ENCODE measurements at places on chromosomes 3 and 15. TPM values are rescaled to one million over a fixed set of nuclear protein-coding genes. Genes with fewer than 3 reads are reported as not detected.

Gene ASB7
- 15.7 TPM for total RNA-seq

Gene CCR2
- total RNA-seq = 2.0 TPM

Gene EPHB1
- total RNA-seq = 1.8 TPM

Gene CFAP91
- total RNA-seq = 0.13 TPM

Gene LCTL
- not detected for total RNA-seq

Gene GPR62
- not detected for total RNA-seq

Gene DLL4
- total RNA-seq = not detected

Gene STRC
- 0.51 TPM for total RNA-seq

Gene ATP10A
- 86.4 TPM for total RNA-seq

Gene POTEB3
- total RNA-seq = not detected

Gene FEZF2
- total RNA-seq = not detected

Gene KNG1
- not detected for total RNA-seq

Gene CCNB2
- 0.27 TPM for total RNA-seq

Gene DAPK2
- total RNA-seq = not detected

DNA sequence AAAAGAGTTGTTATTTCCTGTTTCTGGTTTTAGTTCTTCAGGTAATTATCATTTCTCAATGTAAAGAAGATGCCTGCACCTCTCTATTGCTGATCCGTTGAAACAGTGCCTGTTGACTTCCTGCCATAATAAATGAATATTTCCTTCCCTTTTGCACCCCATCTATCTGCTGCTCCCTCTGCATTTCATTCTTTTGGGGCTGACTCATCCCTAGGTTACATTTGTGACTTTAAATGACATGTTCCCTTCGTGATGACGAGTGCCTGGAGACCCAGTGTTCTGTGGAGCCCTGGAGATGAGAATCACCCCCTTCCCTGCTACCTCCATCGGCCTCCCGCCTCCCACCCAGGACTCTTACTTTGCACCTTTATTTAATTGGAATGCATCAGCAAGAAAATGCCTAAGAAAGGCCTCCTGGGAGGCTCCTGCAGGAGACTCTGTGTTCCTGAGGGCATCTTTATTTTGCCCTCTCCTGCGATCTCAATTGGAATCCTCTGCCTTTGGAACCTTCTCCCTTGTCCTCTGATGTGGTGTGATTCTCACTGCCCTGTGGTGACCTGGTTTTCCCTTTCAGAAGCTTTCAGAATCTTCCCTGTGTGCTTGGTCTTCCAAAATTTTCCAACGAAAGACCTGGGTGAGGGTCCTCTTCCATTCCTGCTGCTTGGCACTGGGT is 13.7 kb downstream of the LRRK1 start:
- H3K36me3 ChIP-seq = no peaks in the 10 kb centered on the region
- DNase-seq = no peak
- H3K4me1 ChIP-seq = no peaks in the 10 kb centered on the region
- no peak overlapping the region for H3K4me3 ChIP-seq

DNA sequence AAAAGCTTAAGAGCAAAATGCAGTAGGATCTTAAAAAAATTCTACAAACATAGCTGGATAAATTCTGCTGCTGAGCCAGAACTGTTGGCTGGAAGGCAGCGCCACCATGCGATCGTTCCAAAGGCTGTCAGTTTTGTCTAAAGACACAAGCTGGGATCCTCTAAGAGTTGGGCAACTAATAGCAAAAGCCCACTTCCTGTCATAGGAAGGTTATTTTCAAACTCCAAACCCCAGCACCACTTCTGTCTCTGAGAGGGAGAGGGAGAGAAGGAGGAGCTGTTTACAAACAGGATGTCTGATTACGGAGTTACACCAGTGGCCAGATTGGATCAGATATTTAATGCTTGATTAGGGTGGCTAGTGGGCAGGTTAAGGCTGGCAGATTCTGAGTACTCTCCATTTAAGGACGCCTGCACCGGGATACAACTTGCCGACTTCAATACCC is 44.0 kb downstream of the EIF4E3 start:
- H3K27ac ChIP-seq = no peak overlapping the region
- H3K36me3 ChIP-seq = peaks cover 15% of the 10 kb centered on the region
- no peaks in the 10 kb centered on the region for H3K27me3 ChIP-seq
- no peak overlapping the region for H3K4me3 ChIP-seq

DNA sequence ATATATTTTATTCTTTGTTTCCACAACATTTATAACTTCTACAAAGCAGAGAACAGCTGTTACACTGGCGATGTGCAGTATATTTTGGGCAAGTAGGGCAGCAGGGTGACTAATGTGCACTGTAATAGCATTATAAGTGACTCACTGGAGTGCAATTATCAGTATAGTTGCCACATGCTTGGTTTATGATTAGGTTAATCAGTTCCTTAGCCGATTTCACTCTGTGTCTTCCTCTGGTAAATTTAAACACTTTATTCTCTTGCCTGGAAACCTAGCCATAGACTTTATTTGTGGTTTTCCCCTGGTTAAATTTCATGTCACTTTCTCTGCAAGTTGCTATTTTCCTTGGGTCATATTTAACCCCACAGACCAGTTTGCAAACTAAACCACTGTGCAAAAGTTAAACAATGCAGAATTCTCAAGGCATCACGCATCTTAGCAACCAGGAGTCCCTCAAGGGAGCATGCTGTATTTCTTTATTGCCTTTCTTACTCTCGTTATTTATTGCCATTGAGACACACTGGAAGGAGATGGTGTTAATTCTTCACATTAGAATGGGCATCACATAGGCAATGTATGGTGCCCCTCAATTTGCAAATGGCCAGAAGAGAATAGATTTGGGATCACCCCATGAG is 690.2 kb upstream of the DPPA4 start:
- H3K4me1 ChIP-seq = no peaks in the 10 kb centered on the region
- H3K36me3 ChIP-seq = no peaks in the 10 kb centered on the region
- no peak for DNase-seq
- H3K27me3 ChIP-seq = no peaks in the 10 kb centered on the region

- H3K36me3 ChIP-seq = peaks cover 14% of the 10 kb centered on the region
- H3K27me3 ChIP-seq = no peaks in the 10 kb centered on the region
- DNase-seq = no peak
- H3K4me3 ChIP-seq = no peak overlapping the region
Measured at GRCh38 chr3:52202384-52203077, 4.6 kb downstream of the ALAS1 start.

GRCh38 chr3:32794487-32795308 is 23.1 kb upstream of the TRIM71 start:
- no peak overlapping the region for H3K27ac ChIP-seq
- no peaks in the 10 kb centered on the region for H3K27me3 ChIP-seq
- no peak for DNase-seq
- H3K4me1 ChIP-seq = no peaks in the 10 kb centered on the region

DNA sequence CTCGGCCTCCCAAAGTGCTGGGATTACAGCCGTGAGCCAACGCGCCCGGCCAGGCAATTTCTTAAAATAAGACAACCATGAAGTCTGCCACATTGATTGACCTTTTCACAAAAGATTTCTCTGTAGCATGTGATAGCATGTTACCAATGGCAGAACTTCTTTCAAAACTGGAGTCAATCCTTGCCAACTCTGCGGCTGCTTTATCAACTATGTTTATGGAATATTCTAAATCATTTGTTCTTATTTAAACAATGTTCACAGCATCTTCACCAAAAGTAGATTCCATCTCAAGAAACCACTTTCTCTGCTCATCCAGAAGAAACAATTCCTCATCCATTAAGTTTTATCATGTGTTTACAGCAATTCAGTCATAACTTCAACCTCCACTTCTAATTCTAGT is 9.4 kb downstream of the UBR1 start:
- H3K4me3 ChIP-seq = no peak overlapping the region
- DNase-seq = no peak
- H3K36me3 ChIP-seq = peaks cover 18% of the 10 kb centered on the region

- H3K36me3 ChIP-seq = no peaks in the 10 kb centered on the region
- no peak overlapping the region for H3K27ac ChIP-seq
- no peak for DNase-seq
Measured at GRCh38 chr15:56307180-56307579, 58.0 kb upstream of the TEX9 start.

GRCh38 chr3:155052470-155052869 is 27.6 kb upstream of the MME start:
- no peak overlapping the region for H3K27ac ChIP-seq
- H3K4me1 ChIP-seq = no peaks in the 10 kb centered on the region
- H3K36me3 ChIP-seq = no peaks in the 10 kb centered on the region
- H3K4me3 ChIP-seq = no peak overlapping the region

GRCh38 chr3:182364323-182364722 is 429.0 kb upstream of the ATP11B start:
- no peak for DNase-seq
- H3K36me3 ChIP-seq = no peaks in the 10 kb centered on the region
- no peak overlapping the region for H3K4me3 ChIP-seq
- no peaks in the 10 kb centered on the region for H3K27me3 ChIP-seq

GRCh38 chr3:166275024-166275390 is 437.8 kb upstream of the BCHE start:
- H3K4me1 ChIP-seq = no peaks in the 10 kb centered on the region
- H3K36me3 ChIP-seq = no peaks in the 10 kb centered on the region
- no peak overlapping the region for H3K4me3 ChIP-seq
- no peaks in the 10 kb centered on the region for H3K27me3 ChIP-seq

- no peaks in the 10 kb centered on the region for H3K27me3 ChIP-seq
- H3K4me3 ChIP-seq = no peak overlapping the region
- H3K4me1 ChIP-seq = no peaks in the 10 kb centered on the region
- no peak overlapping the region for H3K27ac ChIP-seq
- DNase-seq = no peak
Measured at GRCh38 chr3:151863611-151864010, 9.8 kb upstream of the SUCNR1 start.

DNA sequence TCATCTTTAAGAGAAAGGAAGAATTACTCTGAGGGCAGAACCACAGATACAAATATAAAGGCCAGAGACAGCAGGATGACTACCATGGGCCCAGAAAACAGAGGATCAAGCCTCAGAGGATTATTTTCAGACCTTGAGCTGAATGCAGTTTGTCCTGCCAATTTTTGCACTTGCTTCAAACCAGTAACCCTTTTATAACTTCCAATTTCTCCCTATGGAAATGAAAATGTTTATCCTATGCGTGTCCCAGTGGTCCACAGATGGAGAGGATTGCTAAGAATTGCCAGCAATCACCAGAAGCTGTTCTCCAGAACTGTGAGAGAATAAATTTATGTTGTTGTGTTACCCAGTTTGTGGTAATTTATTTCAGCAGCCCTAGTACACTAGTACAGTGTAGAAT is 26.4 kb upstream of the MME start:
- no peaks in the 10 kb centered on the region for H3K27me3 ChIP-seq
- H3K4me1 ChIP-seq = no peaks in the 10 kb centered on the region

GRCh38 chr3:170700054-170700404 is 114.2 kb upstream of the SLC7A14 start:
- no peaks in the 10 kb centered on the region for H3K36me3 ChIP-seq
- H3K27me3 ChIP-seq = no peaks in the 10 kb centered on the region
- H3K4me1 ChIP-seq = no peaks in the 10 kb centered on the region

- H3K27ac ChIP-seq = no peak overlapping the region
- H3K36me3 ChIP-seq = no peaks in the 10 kb centered on the region
- H3K4me1 ChIP-seq = no peaks in the 10 kb centered on the region
- no peak overlapping the region for H3K4me3 ChIP-seq
- no peak for DNase-seq
- no peaks in the 10 kb centered on the region for H3K27me3 ChIP-seq
Measured at GRCh38 chr15:95266451-95267061, 1035.2 kb downstream of the MCTP2 start.

DNA sequence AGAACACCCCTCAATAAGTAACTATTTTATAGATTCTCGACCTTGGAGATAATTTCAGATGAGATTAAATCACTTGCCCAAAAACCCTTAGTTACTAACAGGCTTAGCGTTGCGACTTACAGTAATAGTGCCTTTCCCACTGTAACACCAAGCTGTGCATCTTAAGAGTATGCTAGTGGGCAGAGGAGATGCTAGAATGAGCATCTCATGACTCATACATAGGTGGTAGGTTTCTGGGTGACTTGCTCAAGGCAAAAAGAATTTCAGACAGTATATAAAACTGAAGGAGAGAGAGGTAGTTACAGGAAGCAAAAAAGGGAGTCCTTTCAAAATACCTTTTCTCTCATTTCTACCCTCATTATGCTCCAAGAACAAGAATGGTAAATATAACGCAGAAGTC is 3.9 kb downstream of the KATNBL1 start:
- no peak overlapping the region for H3K4me3 ChIP-seq
- H3K36me3 ChIP-seq = no peaks in the 10 kb centered on the region
- no peaks in the 10 kb centered on the region for H3K27me3 ChIP-seq
- H3K27ac ChIP-seq = no peak overlapping the region
- no peak for DNase-seq
- H3K4me1 ChIP-seq = no peaks in the 10 kb centered on the region

- no peaks in the 10 kb centered on the region for H3K36me3 ChIP-seq
- H3K4me1 ChIP-seq = peaks cover 7% of the 10 kb centered on the region
- H3K27me3 ChIP-seq = no peaks in the 10 kb centered on the region
- peak; percentile 56 for DNase-seq
- peak within 1 kb of the TSS; percentile 73 for H3K4me3 ChIP-seq
- H3K27ac ChIP-seq = peak within 1 kb of the TSS; percentile 64
Measured at GRCh38 chr15:80152896-80153876, at the start of gene FAH. Gene FAH (plus strand): TSS chr15:80152999. CDS start chr15:80153055, 56 bp downstream.

GRCh38 chr3:95797081-95797480 is 1017.3 kb upstream of the EPHA6 start:
- DNase-seq = no peak
- H3K27me3 ChIP-seq = no peaks in the 10 kb centered on the region
- no peaks in the 10 kb centered on the region for H3K36me3 ChIP-seq
- no peaks in the 10 kb centered on the region for H3K4me1 ChIP-seq
- no peak overlapping the region for H3K4me3 ChIP-seq

- H3K4me3 ChIP-seq = no peak overlapping the region
- H3K4me1 ChIP-seq = no peaks in the 10 kb centered on the region
- H3K27me3 ChIP-seq = no peaks in the 10 kb centered on the region
- no peak for DNase-seq
- H3K36me3 ChIP-seq = no peaks in the 10 kb centered on the region
Measured at GRCh38 chr3:144272680-144273079, 301.1 kb downstream of the DIPK2A start.

GRCh38 chr3:42875325-42876151 is at the start of gene CYP8B1:
Gene CYP8B1 (minus strand): TSS chr3:42875879. CDS start chr3:42875816, 63 bp downstream.
- H3K27ac ChIP-seq = no peak within 1 kb of the TSS
- no peak for DNase-seq
- peaks cover 2% of the 10 kb centered on the region for H3K4me1 ChIP-seq

DNA sequence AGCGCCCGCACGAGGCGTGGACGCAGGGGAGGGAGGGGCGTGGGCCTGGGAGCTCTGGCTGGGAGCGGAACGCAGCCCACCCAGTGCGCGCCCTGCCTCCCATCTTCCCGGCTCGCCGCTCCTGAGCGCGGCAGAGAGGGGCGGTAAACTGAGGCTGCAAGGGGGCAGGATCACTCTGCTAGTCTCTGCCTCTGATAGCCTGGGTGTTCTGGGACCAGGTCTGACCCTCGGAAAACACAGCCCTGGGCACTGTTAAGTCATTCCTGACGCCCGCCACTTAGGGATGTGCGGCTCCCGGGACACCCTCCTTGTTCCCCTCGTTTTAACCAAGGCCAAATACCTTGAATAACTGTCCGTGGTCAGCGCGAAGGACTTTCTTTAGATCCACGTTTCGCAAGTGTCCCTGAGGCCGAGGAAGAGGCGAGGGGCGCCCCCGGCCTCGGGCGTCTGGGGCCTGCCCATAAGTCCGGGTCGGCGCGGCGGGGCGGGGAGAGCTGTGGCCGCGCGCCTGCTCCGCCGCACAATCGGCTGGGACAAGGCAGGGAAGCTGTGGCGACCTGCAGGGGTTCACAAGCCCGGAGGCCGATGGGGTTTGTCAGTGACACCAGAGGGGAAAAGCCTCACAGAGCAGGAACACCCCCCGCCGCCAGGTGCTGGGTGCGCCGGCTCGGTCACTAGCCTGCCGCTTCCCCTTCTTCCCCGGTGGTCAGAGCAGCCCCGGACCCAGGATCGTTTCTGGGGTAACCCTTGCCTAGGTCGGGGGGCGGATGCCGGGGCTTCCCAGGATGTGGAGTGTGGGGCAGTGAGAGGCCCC is 1.5 kb downstream of the ITPKA start:
- peak overlapping the region; percentile 50 for H3K4me3 ChIP-seq
- peak; percentile 42 for DNase-seq

All from naive thymus-derived CD4-positive, alpha-beta T cell (primary cell).